Mucosa of descending colon (tissue), 3 donors: ENCODE measurements at places on chromosomes 11 and 22. TPM values are rescaled to one million over a fixed set of nuclear protein-coding genes. Genes with fewer than 3 reads are reported as not detected.

Gene TOMT
- total RNA-seq, result not detected

Gene DUSP8
- 28.2 TPM for total RNA-seq

Gene C22orf42
- total RNA-seq, result not detected

Gene TRIM49D1
- not detected for total RNA-seq

Gene POTEH
- not detected for total RNA-seq

Gene PLAAT3
- total RNA-seq, result 26.7 TPM

Gene APOL6
- total RNA-seq, result 40.3 TPM

Gene SMIM35
- not detected for total RNA-seq

Gene MB
- total RNA-seq, result 13.4 TPM

Gene DKK3
- 9.1 TPM for total RNA-seq

Gene SHANK3
- total RNA-seq, result 3.9 TPM

Gene SORL1
- 195 TPM for total RNA-seq

Gene P2RY2
- 20.6 TPM for total RNA-seq

Gene FOLR2
- total RNA-seq, result 3.2 TPM

Gene GGTLC2
- not detected for total RNA-seq

Gene SLC43A3
- total RNA-seq, result 16.9 TPM

Gene KRTAP5-2
- total RNA-seq, result not detected

Gene APOA1
- total RNA-seq, result 0.31 TPM

Gene OR2AG2
- 0.49 TPM for total RNA-seq
